GM10248 (cell line): ENCODE measurements at places on chromosomes 3 and 15.

DNA sequence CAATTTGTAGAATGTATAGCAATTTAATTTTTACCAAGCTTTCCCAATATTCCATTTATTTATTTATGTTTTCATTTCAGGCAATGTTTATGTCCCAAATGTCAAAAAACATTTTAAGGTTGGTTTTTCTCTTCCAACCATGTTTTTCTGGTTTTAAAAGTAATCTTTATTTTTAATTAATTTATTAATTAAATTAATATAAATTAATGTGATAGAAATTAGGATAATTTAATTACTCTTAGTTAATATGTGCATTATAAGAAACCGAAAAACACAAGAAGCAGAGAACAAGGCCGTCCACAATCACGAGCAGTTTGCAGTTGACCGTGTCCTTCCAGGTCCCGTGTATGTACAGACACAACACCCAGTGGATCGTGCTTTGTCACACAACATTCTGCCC lies 34.2 kb downstream of the FBXO45 start:
- no peak for DNase-seq

DNA sequence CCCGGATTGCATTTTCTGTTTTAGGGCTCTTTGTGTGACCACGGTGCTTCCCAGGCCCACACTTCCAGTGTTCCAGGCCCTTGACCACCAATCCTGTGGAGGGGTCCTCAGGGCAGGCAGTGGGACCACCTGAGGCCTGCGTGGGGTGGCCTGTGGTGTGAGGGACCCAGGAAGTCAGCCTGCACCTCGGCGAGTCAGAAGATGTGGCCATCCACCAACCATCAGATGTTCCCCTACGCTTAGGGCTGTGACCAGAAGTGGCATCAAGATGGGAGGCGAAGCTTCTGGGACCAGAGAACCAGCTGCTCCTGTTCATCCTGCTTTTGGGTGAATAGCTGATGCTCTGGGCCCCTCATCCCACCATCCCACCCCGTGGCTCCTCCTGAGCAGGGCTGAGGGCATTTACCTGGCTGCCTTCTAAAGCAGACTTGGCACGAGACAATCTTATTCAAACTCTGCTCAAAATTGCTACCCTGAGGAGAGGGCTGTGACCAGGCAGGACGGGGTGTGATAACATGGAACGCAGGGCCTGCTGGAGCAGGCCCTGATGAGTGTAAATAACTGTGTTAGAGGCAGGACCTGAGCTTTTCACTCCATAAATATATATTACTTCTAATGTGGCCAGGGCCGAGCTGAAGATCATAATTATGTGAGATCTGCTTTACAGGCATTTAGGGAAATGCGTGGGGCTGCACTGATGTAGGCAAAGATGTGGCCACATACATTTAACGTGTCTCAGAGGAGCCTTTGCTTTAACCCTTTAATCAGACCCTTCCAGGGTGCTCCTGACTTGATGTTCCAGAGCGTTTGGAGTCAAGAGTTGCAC lies 28.8 kb downstream of the SMAD3 start:
- DNase-seq = no peak

- DNase-seq = no peak
Measured at GRCh38 chr3:176469694-176470205, 727.5 kb downstream of the TBL1XR1 start.

GRCh38 chr3:33115024-33115768 lies 1.4 kb downstream of the CRTAP start:
- no peak for DNase-seq

DNA sequence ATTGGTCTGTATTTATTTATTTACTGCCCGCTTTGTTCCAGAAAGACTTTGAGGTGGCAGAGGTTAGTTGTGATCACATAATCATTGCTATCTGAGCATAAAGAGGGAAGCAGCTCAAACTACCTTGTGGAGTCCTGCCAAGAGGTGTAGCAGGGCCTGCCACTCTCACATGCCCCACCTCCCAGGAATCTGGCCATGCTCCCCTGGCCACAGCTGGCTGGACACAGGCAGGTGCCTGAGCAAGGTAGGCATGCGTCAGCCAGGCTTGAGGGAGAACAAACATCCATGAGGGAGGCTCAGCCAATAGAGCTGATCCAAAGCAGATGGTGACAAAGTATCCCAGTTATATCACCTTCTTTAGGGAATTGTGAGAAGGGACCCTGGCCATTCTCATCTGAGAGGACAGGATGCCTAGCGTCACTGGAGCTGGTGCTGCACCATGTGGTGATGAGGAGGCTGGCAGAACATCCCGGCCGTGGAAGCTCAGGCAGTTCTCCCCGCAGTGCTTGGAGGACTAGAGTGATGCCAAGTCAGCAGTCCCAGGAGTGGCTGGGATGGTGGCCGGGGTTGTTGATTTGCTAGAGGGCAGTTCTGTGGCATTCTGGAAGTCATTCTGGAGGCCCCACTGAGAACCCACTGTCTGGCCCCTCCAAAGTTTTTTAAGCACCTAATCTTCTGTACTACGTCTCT lies 6.8 kb upstream of the POLG start:
- DNase-seq = no peak

GRCh38 chr15:96337365-96338023 lies 7.0 kb downstream of the NR2F2 start:
- DNase-seq = no peak

- DNase-seq = no peak
Measured at GRCh38 chr15:57589281-57589680, 2.4 kb upstream of the MYZAP start.

DNA sequence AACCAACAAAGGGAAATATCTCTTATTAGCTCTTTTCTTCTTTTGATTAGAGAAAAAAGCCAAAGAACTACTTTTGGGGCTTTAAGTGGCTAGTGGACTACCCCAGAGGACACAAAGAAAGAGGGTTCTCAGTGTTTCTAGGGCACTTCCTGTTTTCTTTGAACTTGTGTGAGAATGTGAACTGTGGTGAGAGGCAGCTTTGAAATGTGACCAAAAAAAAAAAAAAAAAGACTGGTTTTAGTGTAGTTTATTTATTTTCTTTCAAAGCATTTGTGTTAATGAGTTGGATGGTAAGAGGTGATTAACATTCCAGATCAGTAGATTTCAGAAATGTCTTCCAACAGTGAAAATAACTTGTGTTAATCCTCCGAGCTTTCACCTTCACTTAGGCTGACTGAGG lies 32.4 kb downstream of the SELENOT start:
- DNase-seq = peak; percentile 48

DNA sequence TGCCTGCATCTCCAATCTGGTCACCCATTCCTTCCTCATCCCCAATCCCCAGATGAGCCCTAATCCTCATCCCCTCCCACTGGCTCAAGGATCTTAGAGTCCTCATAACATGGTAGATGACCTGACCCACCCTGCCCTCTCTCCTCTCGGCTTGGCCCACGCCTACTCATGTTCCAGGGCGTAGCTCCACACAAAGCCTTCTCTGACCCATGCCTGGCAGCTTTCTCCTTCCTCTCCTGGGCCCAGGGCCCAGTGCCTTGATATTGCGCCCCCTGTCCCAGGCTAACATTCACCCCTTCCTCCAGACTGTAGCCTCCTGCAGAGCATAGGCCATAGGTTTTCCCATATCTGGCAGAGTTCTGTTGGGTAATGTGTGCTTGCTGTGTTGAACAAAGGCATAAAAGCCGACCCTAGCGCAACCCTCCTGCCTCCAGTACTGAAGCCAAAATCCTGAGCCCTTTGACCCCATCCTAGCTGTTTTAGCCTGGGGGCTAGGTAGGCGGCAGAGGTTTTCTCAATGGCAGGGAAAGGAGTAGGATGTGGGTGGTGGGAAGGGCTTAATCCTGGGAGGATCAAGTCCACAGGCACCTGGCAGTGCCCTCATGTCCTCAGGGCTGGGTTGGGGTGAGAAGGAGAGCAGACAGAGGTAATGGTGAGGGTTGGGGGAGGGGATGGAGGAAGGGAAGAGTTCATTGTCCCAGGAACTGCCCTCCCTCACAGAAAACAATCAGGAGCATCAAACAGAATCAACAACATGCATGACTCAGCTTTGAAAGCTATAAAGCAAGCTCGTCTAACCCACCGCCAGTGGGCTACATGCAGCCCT lies 35.5 kb downstream of the MESD start:
- DNase-seq = no peak

DNA sequence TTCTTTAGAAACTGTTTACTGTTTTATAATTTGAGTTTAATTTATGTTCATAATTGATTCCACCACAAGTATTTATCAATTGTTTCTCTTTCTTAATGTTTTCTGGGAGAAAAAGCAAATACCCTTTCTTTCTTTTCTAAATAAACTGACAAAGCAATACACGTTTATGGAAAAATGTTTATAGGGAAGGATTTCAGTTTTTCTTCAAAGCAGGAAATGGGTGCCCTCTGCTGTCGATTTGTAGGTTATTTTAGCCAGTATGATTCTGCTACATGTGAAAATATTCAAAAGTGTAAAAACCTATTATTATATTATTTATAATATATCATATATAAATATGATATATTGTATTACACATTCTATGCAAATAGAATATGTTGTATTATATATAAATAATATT lies 921.0 kb upstream of the ROBO1 start:
- DNase-seq = no peak

DNA sequence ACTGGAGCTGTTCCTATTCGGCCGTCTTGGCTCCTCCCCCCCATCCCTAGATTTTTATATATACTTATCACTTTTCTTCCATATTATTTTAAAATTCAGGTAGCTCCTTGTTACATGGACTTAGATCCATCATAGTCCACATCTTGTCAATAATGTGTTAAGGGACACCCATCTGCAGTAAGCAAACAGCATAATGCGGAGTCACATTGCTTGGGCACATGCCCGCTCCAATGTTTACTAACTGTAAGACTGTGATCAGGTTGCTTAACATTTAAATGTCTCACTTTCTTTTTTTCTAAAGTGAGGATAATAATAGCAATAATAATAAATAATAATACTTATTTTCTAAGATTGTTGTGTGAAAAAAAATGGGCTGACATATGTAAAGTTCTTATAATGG lies 303.2 kb upstream of the SOX14 start:
- no peak for DNase-seq

GRCh38 chr3:53641397-53641796 lies 147.0 kb downstream of the CACNA1D start:
- DNase-seq = no peak

DNA sequence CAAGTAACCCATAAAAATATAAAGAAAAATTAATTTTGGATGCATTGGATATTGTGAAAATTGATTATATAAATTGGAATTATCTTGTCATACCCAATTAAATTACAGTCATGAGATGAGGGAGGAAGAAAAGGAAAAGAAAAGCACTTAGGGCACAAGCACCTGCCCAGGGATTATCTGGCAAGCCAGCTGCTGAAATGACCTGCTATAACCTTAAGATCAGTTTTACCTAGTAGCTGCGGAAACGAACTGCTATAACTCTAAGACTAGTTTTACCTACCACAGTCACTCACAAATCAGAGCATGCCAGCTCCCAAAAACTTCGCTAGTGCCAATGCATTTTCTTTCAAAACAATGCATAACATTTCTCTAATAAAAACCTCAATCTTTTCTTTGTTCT lies 26.2 kb downstream of the LRRFIP2 start:
- DNase-seq = no peak

DNA sequence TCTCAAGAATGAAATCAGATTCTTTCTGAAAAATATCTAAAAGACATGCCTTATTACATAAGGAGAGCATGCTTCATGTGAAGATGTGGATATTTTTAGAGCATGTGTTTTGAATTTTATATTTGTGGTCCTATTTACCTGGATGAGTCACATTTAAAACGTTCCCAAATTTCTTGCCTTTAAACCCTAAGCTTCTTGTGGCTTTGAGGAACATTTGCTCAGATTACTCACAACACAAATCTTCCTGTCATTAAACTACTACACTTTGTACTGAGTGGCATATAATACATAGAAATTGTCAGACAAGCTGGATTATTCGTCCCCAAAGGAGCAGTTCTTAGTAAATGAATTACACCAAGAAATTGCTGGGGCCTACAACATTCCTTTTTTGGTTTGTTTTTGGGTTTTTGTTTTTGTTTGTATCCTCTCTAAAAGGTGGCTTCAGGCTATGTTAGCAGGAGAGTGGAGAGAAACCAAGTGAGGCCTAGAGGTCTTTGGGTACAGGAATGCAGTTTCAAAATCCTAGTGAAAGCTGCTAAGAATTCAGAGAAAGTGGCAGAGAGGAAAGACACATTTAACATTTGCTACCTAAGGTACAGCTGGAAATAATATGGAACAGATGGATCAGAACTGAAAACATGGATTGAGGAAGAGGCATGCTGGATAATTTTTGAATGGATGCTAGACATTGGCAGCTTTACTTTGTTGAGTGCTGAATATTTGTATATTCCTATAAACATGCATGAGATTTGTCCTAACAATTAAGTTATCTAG lies 128.1 kb downstream of the RPL22L1 start:
- DNase-seq = no peak

DNA sequence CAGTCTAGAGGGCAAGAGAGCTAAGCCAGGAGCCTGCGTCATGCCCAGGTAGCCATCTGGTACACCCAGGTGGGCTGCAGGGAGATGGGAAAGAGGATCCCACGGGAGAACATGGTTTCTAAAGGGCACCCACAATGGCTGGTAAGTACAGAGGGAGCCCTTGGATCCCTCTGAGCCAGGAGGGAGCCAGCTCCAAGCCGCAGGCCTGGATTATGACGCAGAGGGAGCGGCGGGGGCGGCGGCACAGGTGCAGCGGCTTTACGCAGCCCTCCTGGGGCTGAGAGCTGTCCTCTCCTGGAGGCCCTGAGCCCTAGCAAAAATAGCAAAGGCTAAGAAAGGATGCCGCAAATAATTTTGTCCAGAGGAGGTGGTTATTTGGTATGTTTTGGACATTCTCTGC lies 2.8 kb downstream of the CAV3 start:
- no peak for DNase-seq

- DNase-seq = no peak
Measured at GRCh38 chr3:67012564-67012963, 14.5 kb downstream of the KBTBD8 start.

- no peak for DNase-seq
Measured at GRCh38 chr3:111471831-111472230, 70.2 kb upstream of the CD96 start.

- DNase-seq = peak; percentile 82
Measured at GRCh38 chr3:156816794-156817645, 9.1 kb upstream of the LEKR1 start.

GRCh38 chr3:27713078-27713423 lies 9.1 kb downstream of the EOMES start:
- DNase-seq = no peak

GRCh38 chr15:67013696-67014095 lies 51.7 kb upstream of the SMAD3 start:
- DNase-seq = no peak

DNA sequence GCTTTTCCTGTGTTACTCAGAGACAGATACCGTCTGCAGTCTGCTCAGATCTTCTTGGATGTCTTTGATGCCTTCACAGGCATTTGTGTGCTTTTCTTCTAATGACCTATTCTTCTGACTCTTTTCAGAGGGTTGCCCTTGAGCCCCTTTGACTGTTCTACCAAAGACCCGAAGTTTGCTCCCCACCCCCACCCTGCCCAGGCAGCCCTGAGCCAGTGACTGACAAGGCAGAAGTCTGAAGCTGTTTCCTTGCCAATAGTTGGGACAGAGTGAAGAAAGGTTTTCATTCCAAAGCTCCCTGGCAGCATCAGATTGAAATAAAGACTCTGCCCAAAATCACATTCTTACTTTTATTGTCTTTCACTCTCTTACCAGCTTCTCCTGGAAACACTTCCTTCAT lies 9.0 kb upstream of the ATP13A5 start:
- DNase-seq = no peak
